ENCODE measurements at places on chromosomes 4 and X.
A peak's percentile ranks its signal among the peaks of the same experiment; 100 is the strongest.

- DNase-seq: no peak
Measured at GRCh38 chr4:93373893-93374860, 454.4 kb upstream of the ATOH1 start.

- DNase-seq: no peak
Measured at GRCh38 chrX:79110731-79111130, 33.8 kb upstream of the GPR174 start.

DNA sequence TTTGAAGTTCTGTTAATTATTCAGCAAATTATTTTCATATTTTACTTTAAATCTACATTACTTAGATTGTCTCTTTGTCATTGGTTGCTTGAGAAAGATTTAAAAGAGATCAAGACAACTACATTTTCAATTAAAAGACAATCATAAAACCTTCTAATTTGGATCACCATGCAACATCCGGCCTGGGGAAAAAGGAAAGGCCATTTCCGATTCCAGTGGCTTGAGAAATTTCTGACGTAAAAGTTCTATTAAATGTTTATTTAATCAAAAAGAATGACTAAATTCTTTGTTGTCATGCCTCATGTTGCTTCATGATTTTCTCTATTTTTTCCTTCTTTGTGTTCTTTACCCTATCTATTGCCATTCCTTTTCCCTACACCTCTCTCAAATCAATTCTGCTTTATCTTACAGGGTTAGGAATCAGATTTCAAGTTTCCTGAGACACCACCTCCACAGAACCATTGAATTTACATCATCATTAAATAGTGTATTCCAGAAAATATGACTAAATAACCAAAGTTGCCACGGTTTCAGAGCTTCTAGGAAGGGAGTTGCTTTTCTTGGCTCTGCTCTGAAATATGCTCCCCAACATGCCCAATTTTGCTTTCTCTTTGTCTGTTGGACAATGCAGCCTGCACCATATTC lies 124.6 kb upstream of the ACSL4 start:
- no peak for DNase-seq

- no peak for DNase-seq
Measured at GRCh38 chrX:49761481-49761880, 65.7 kb upstream of the PAGE1 start.

GRCh38 chr4:56757261-56757746 lies 64.2 kb downstream of the SPINK2 start:
- DNase-seq: no peak

DNA sequence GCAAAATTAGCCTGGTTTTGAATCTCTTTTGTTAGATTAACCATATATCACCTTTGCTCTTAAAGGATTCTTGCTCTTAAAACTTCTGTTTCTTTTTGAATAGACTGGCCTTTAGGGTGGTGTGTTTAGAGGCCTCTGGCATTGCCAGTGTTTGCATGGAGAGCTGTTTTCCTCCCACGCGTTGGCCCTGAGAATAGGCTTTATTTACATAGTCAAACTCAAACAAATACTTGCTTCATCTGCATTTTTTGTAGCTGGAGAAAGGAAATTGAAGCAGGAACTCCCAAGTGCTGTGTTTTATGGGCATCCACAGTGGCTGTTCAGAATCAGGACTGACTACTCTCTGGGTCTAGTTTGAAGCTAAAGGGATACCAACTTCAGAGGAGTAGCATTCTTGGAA lies 2.7 kb downstream of the SHROOM2 start:
- no peak for DNase-seq

GRCh38 chrX:12885508-12885907 lies 18.6 kb downstream of the TLR7 start:
- no peak for DNase-seq

DNA sequence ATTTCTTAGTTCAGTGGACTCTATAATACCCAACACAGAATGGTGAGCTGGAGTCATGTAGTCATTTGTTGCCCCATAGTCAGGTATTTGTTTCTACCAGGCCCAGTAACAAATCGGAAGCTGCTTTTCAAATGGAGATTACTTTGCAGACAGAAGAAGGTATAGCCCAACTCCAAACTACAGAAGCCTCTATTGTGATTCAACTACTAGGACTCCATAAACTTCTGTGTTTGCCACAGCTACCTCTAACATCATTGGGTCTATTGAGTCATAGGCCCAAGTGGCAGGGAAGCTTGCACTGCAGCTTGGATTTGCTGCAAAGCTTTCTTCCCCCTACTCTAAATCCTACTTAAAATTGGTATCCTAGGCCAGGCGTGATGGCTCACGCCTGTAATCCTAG lies 148.8 kb upstream of the STK26 start:
- DNase-seq: no peak

- DNase-seq: no peak
Measured at GRCh38 chr4:82786828-82787227, 11.8 kb downstream of the SCD5 start.

DNA sequence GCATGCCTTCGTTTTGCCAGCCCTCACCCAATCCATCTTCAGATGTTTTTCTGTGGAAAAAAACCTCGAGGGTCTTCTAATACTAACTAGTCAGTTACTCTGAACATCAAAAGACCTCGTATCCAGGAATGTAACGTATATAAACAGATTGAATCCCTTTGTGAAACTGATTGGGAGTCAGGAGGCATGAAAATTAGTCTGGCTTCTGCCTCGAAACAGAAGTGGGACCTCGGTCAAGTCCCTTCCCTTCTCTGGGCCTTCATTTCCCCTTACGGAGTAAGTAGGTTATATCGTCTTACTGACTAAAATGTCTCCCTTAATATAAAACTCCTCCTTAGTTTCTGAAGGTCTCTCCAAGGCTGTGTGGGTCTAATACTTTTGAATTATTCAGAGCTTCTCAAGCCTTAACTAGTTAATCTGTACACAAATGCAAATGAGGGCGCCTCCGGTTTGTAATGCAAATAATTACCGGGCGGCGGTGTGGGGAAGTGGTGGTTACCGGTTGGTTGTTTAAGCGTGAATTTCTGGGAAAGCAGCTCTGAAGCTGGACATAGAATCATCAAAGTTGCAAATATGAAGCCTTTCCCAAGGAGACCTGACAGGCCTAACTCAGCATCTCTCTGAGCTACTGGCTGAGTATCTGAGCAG lies 11.4 kb upstream of the NKRF start:
- DNase-seq: no peak

DNA sequence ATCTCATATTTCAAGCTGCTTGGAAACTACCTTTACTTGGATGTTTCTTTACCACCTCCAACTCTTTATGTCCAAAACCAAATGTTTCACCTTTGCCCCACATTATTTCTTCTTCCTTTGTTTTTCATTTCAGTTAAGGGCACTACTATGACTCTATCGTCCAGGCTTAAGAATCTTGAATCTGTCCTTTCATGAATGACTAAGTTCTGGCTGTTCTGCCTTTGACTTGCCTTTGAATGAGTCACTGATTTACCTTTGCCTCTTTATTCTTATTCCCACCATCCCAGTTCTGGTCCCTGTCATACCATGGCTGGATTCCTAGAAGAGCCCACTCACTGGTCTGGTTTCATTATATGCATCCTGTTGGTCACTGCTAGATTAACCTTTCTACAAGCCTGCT lies 30.6 kb upstream of the PLAC1 start:
- no peak for DNase-seq

- no peak for DNase-seq
Measured at GRCh38 chr4:53161051-53161786, 204.6 kb downstream of the SCFD2 start.

GRCh38 chr4:1055721-1056590 lies 44.5 kb downstream of the FGFRL1 start:
- peak; percentile 64 for DNase-seq

GRCh38 chr4:183241721-183242151 lies 78.3 kb downstream of the CLDN22 start:
- DNase-seq: no peak

DNA sequence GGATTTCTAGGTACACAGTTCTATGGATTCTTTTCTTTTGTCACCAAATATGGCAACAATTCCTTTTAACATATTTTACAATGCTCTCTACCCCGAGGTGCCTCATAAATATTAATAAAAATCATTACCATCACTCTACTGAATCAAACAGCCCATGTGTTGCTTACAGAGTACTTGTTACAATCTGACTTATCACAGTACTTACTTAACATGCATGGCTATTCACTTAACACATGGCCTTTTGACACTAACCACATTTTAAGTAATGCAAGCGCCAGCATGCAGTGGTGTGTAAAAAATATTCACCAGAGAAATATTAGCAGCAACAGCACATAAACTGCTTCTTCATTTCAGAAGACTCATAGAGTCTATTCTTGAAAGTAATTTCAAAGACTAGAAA lies 64.9 kb downstream of the BMP3 start:
- DNase-seq: no peak

- DNase-seq: no peak
Measured at GRCh38 chr4:102299354-102300107, 45.8 kb downstream of the SLC39A8 start.

DNA sequence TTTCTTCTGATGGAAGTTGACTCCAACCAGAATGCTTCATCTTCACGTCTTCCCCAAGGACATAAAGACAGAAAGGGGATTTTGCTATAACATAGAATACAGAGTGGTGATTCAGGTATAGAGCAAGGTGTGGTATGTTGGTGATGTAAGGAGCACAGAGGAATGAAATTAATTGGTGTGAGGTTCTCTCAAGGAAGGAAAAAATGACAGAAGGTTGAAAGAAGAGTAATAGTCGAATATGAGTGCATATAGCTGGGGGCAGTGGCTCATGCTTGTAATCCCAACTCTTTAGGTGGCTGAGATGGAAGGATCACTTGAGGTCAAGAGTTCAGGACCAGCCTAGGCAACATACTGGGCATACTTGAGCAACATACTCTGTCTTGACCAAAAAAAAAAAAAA lies 20.1 kb downstream of the KIAA0232 start:
- no peak for DNase-seq

DNA sequence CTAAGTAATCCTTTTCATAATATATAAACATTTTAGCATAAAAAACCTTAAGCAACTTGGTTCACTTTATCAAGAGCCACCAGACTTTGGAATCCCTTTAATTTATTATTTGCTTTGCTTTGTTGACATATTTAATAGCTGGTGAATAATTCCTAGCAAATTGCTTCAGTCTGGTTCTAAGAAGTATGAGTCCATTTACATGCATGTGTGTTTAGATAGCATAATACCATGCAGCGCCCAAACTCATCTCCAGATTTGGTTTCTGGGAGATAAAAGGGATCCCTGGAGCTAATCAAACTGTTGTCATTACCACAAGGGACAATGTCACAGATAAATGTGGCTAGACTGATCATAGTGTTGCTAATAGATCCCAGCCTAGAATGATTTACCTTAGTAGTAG lies 111.8 kb downstream of the TMEM144 start:
- no peak for DNase-seq

DNA sequence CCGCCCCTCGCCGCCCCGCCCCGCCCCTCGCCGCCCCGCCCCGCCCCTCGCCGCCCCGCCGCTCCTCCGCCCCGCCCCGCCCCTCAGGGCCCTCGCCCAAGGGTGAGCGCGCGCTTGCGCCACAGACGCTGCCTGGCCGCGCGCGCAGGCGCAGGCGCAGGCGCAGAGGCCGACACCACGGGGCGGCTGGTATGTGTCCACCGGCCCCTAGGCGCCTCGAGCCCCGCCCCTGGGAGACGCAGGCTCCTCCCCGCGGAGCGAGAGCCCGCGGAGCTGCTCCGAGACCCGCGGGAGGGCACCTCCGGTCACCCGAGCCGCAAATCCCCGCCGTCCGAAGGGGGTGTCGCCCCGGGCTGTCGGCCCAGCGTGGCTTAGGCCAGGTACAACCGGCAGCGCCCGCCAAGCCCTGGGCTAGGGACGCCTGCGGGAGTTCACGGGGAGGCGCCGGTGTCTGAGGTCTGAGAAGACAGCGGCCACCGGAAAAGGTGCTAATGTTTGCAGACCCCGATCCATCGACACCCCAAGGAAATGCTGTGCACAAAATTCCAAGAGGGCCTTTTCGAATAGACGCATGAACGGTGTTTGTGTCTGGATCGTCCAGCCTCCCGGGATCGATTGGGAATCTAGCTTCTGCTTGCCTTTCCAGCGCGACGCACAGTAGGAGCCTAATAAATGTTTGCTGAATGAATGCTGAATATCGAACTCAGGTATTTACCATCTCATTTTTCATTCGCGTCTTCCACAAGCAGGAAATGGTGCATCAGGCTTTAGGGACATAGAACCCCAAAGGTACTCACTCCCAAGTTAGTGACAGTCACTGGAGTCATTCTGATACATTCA lies 473 bp upstream of the CCNQ start:
- peak; percentile 79 for DNase-seq

DNA sequence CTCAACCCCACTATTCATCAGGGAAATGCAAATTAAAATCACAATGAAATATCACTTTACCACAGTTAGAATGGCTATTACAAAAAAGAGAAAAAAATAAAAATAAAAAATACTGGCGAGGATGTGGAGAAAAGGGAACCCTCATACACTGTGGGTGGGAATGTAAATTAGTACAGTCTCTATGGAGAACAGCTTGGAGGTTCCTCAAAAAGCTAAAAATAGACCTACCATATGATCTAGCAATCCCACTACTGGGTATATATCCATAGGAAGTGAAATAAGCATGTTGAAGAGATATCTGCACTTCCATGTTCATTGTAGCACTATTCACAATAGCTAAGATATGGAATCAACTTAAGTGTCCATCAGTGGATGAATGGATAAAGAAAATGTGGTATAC lies 50.5 kb upstream of the PAGE1 start:
- no peak for DNase-seq

GRCh38 chrX:118370921-118371624 lies 25.2 kb downstream of the WDR44 start:
- no peak for DNase-seq

- no peak for DNase-seq
Measured at GRCh38 chr4:84915396-84915780, 51.1 kb downstream of the WDFY3 start.

GRCh38 chrX:10054396-10054795 lies 87.2 kb downstream of the CLDN34 start:
- DNase-seq: no peak

GRCh38 chr4:76569225-76569624 lies 134.2 kb downstream of the SHROOM3 start:
- DNase-seq: no peak

DNA sequence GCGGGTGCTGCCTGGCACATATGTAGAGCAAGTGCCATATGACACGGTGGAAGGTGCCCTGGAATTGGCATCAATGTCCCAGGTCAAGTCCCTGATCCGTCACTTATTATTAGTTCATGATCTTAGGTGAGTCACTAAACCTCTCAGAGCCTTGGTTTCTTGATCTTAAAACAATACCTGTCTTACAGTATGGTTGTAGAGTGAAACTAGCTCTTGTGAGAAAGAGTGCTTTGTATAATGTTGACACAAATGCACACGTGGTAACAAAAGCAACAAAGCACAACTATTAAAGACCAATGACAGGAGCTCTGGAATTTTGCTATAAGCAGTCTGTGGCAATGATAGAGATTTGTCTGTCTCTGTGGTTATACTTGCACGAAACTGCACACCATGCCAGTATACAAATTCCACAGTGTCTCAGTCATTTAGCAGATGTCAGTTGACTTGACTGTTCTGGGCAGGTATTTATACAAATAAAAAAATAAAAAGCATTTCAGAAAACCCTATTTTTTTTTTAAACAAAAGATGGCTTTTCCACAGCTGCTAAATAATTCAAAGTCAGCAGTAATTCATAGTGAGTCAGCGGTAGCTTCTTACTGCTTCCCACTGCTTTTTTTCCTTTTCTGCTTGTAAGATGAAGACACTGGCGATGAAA lies 19.7 kb upstream of the ACSL1 start:
- DNase-seq: no peak
